NCI-H460 (cell line): ENCODE measurements at places on chromosomes 5 and 9. TPM values are rescaled to one million over a fixed set of nuclear protein-coding genes. Genes with fewer than 3 reads are reported as not detected.

GRCh38 chr5:148826739-148827070 lies 294 bp downstream of the ADRB2 start:
- no peak for DNase-seq

- no peak for DNase-seq
These were observed 6.1 kb downstream of the NSMF start for GRCh38 chr9:137452761-137453642.

- DNase-seq = no peak
These were observed 24.9 kb downstream of the SYK start for GRCh38 chr9:90826326-90827020.

DNA sequence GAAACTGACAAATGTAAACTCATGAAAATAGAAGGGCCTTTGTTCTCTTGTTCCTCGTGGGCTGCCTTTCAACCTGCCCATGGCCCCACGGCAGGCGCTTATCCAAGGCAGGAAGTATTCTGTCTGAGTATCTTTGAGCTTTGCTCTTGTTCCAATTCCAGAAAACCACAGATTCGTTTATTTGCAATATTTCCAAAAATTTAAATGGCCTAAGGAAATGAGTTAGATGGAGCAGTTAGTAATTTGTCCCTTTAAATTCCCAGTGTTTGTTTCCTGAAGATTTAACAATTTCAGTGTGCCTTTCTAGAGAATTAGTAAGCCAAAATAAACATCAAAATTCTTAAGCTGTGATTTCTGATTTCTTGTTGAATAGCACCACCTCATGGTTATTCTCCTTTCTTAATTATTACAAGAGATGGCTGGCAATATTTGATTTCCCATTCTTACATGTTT lies 299.4 kb upstream of the RASA1 start:
- peak; percentile 64 for DNase-seq

DNA sequence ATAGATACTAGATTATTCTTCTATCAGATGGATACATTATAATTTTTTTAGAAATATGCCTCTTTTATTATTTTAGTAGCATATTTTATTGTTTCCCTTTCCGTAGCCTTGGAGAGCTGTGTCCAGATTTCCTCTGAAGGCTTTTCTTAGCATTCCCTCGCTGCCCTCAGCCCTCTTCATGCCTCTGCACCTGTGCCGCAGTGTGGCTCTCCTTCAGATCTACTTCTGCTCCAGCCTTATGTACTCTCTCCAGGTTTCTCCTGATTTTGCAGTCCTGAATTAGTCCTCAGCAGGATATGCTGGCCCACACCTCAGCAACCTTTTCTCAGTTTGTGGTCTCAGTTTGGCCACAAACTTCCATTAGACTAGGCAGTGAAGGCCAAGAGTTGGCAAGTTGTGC lies 1052.0 kb downstream of the TAF11L14 start:
- no peak for DNase-seq

GRCh38 chr5:58551492-58551891 lies 31.4 kb upstream of the RAB3C start:
- no peak for DNase-seq

DNA sequence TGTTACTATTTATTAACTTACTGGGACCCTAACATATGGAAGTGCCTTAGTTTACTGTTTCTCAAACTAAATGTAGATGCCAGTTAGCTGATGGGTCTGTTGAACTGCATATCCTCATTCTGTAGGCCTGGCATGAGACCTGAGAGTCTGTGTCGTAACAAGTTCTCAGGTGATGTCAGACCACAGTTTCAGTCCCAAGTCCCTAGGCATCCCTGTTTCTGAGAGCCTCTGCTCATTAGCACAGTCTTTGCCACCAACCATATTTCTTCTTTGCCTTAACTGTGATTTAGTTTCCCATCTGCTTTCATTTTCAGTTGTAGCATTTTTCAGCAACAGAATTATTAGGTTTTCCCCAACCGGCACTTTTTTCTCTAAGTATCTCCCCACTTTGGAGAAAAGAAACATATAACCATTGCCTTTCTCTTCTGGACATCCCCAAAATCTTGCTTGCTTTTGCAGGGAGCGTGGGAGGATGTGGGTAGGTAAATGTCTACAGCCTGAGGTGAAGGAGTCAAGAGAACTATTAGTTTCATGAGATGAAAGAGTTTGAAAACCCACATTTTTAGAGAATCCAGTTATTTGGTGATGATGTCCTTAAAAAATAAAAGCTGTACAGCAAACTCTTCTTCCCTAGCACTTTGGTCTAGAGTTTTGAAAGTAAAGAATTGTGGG lies 74.6 kb downstream of the NUDT12 start:
- DNase-seq = no peak

- no peak for DNase-seq
These were observed 525.4 kb upstream of the TLE4 start for GRCh38 chr9:79046401-79046800.

- no peak for DNase-seq
These were observed 327.0 kb downstream of the IZUMO3 start for GRCh38 chr9:24218656-24219055.

- no peak for DNase-seq
These were observed 154.4 kb upstream of the COX7C start for GRCh38 chr5:86463339-86463738.

DNA sequence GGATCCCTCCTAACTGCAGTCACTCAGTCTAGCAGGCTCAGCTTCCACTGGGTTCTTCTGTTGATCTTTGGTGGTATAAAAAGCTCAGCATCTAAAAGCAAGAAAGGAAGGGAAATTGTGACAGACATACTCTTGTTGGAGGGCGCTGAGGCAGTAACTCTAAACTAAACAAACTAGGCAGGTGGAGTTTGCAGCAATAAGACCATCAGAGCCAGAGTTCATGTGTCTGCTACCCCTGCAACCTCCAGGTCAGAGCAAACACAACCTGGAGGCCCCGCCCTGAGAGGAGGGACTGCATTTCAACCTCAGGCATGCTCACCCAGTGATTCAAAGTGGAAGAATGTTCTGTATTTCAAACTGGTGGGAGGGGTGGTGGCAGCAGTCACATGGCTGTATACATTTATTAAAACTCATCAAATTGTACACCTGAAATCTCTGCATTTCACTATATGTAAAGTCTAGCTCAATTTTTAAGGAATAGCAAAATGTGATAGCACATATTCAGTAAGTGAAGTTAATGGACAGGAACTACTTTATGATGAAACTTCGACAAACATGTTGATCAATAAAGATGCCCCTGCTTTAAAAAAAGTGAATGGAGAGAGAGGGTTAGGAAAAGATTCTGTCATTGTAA lies 7.1 kb downstream of the ACTL7A start:
- DNase-seq = no peak

GRCh38 chr9:92360083-92360482 lies 34.3 kb downstream of the CENPP start:
- no peak for DNase-seq

DNA sequence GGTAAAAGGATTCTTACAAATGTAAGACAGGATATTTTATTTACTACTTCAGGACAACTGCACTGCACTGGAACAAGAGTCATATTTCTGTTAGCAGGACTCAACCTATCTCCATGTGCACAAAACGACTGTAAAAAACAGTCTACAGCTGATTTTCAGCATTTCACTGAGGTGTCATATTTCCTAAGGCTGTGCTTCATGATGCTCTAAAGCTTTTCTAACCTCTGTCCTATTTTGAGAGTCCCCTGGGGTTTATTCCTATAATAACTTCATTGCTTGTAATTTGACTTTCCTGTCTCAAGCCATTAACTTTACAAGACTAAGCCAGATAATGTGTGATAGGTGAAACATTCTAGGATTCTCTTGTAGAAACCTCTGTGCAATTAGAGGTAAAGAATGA lies 472.3 kb downstream of the HINT1 start:
- DNase-seq = no peak

SLC6A19 gene
- total RNA-seq = not detected in 2 replicates

CDKN2B-AS1 gene
- not detected in 2 replicates for total RNA-seq

DRD1 gene
- total RNA-seq = not detected in 2 replicates

IL4 gene
- not detected in 2 replicates for total RNA-seq
